ENCODE measurements at places on chromosomes 1 and 21.

- no peak for DNase-seq
Observed at GRCh38 chr1:50793521-50793920, 166.5 kb downstream of the FAF1 start.

DNA sequence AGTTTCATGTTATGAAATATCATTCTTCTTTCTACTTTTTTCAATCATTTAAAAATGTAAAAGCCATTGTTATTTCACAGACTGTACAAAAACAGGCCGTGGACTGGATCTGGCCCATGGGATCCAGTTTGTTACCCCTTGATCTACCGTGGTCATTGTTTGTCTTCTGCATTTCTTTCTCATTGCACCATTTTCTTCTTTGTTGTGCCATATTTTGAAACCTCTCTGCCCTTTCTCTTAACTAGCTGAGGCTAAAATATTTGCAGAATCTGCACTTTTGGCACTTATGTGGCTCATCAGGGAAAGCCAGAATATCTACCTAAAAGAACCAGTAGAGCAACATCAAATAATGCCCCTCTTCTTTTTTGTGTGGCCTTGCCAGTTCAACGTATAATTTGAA is 50.5 kb downstream of the DNAJC6 start:
- DNase-seq, result no peak

- DNase-seq, result no peak
Observed at GRCh38 chr1:243315893-243316292, 60.1 kb downstream of the SDCCAG8 start.

GRCh38 chr1:243917177-243917862 is 67.3 kb upstream of the AKT3 start:
- DNase-seq, result peak; percentile 60

GRCh38 chr1:47898133-47898845 is 98.9 kb downstream of the TRABD2B start:
- no peak for DNase-seq

GRCh38 chr1:204074274-204075138 is 1.6 kb downstream of the SOX13 start:
- no peak for DNase-seq

DNA sequence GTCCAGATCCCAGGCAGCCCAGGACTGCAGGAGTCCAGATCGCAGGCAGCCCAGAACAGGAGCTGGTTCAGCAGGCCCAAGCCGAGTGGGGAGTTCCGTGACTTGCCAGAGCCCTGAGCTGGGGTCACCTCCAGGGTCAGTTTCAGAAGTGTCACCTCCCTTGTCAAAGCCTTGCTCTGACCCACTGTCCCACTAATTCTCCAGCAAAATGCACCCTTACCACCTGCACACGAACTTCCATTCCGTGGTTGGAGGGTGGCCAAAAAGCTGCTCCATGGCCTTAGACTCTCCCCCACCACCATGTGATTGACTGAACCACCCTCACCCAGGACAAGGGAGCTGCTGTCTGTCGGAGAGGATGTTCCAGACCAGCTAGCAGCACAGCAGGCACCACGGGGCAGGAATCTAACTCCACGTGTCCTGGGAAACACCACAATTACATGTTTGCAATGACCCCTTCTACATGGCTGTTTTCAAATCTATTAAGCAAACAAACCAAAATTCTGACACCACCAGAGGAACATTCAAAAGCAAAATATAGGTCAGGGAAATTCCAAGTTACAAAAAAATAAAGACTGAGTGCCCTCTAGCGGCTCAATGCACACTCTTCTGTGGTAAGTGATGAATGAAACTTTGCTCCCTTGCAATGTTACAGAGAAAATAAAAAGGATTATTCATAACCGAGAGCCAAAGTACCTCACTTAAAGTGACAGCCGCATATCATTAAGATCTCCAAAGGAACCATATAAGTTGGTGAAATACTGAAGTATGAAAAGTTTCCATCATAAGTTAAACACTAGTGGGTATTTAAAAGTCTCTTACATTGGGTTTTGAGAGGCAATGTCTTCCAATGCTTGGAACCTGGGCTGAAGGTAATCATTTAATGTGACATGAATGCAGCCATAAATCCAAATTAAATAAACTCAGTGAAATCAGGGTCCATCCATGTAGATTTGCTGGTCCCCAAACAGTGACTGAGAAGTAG is 76.3 kb downstream of the NPHP4 start:
- peak; percentile 25 for DNase-seq

- no peak for DNase-seq
Observed at GRCh38 chr1:98256700-98257099, 335.9 kb upstream of the DPYD start.

- DNase-seq, result no peak
Observed at GRCh38 chr21:28421716-28422524, 570.8 kb downstream of the LTN1 start.

GRCh38 chr1:225554216-225554812 is 98.6 kb downstream of the ENAH start:
- no peak for DNase-seq

GRCh38 chr21:14620152-14620551 is 74.0 kb upstream of the SAMSN1 start:
- DNase-seq, result no peak

DNA sequence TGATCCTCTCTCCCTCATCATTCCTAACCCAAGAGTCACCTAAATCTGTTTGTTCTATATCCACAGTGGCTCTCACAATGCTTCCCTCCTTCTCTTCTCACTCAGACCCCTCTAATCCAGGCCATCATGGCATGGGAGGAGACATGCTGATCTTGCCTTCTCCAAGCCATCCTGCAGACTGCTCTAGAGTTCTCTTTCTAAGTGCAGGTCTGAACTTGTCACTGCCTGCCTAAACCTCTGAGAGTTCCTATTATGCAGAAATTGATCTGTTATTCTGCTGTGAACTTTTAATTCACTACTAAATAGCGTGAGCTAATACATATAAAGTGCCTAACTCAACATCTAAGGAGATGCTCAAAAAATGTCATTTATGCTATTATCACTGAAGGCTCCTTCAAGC is 26.8 kb downstream of the LAMC2 start:
- DNase-seq, result no peak

DNA sequence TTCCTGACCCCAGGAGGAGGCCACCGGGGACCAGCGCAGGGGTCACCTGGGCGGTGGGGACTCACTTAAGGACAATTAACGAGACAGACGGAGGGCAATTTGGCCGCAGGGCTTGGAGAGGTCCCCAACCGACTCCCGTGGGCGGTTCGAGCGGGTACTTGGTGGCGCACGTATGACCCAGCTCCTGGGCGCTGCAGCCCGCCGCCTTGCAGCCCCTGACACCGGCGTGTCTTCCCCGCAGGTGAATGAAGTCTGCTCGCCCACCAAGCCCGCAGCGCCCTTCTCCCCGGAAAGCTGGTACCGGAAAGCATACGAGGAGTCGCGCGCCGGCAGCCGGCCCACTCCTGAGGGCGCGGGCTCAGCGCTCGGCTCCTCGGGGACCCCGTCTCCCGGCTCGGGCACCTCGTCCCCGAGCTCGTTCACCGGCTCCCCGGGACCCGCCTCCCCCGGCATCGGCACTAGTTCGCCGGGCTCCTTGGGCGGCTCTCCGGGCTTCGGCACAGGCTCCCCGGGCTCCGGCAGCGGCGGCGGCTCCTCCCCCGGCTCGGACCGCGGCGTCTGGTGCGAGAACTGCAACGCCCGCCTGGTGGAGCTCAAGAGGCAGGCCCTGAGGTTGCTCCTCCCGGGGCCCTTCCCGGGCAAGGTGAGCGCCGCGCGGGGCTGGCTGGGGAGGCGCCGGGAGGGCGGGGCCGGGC is 1.4 kb downstream of the KIF26B start:
- DNase-seq, result no peak

- no peak for DNase-seq
Observed at GRCh38 chr1:108615544-108615943, 45.3 kb downstream of the HENMT1 start.

GRCh38 chr1:185566995-185567394 is 167.2 kb upstream of the HMCN1 start:
- DNase-seq, result no peak

GRCh38 chr21:41160036-41160435 is 7.9 kb upstream of the BACE2 start:
- no peak for DNase-seq

GRCh38 chr1:210687582-210688279 is 359.0 kb downstream of the HHAT start:
- no peak for DNase-seq

GRCh38 chr1:51189421-51190073 is 46.5 kb upstream of the RNF11 start:
- peak; percentile 45 for DNase-seq

DNA sequence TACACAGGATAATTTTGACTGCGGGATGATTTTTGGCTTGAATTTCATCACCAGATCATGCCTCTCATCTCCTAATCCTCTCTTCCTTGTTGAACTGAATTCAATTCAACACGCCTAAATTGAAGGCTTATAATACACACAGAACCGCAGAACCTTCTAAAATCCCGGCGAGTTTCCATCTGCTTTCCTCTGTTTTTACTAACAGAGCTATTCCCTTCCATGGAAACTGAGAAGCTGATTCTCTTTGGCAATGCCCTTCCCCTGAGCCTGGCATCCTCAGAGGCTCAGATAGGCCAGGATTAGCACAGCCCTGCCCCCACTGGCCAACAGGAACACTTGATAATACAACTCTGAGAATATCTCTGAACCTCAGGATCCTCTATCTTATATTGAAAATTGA is 130.2 kb downstream of the CAPN8 start:
- DNase-seq, result no peak

- no peak for DNase-seq
Observed at GRCh38 chr1:9863371-9863770, 39.6 kb upstream of the CLSTN1 start.

DNA sequence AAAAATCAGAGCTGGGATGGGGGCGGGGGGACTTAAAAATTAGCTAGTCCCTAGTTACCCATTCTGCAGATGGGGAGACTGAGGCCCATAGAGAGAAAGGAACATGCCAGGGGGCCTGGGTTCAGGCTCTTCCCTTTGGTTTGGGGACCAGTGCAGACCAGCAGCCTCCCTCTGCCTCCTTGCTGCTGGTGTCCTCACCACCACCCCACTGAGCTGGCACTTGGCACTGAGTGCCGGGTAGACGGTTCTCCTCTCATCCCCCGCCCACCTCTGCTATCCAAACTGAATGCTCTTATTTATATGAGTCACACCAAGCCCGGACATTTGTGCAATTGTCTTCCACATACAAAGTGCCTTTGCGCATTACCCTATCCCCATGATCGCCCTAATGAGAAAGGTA is 39.2 kb downstream of the CAMK2N1 start:
- DNase-seq, result no peak

DNA sequence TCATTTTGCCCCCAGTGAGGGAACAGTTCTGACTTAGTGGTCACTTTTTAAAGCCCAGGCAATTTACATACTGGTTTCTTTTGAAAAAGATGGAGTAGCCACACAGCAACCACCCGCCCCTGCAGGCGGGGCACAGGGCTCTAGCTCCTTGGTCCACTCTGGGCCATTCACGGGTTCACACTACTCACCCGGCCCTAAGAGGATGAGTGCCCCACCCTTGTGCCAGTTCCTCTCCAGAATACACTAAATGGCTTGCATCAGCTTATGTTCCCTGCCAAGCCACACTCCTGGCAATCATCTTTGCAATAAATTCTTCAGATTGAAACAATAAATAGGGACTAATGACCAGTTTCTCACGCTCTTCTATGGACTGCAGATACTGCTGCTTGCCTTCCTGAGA is 15.7 kb upstream of the ATP13A2 start:
- DNase-seq, result no peak

DNA sequence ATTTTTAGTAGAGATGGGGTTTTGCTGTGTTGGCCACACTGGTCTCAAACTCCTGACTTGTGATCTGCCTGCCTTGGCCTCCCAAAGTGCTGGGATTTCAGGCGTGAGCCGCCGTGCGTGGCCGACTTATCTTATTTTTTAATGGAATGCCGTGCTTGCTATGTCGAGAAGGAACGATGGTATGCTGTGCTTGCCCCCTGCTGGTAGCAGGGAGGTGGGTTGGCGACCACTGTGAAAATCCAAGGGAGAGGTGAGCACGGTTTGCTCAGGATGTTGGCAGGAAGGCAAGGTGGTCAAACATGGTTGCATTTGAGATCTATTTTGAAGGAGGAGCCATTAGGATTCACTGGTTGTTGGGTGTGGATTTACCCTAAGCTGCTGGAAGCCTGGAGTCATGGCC is 45.8 kb upstream of the RCC2 start:
- no peak for DNase-seq

- DNase-seq, result no peak
Observed at GRCh38 chr21:36973986-36974850, 7.7 kb upstream of the HLCS start.

GRCh38 chr1:175693364-175693763 is 50.0 kb downstream of the TNR start:
- no peak for DNase-seq

GRCh38 chr1:42368096-42368795 is 12.3 kb upstream of the RIMKLA start:
- DNase-seq, result no peak

DNA sequence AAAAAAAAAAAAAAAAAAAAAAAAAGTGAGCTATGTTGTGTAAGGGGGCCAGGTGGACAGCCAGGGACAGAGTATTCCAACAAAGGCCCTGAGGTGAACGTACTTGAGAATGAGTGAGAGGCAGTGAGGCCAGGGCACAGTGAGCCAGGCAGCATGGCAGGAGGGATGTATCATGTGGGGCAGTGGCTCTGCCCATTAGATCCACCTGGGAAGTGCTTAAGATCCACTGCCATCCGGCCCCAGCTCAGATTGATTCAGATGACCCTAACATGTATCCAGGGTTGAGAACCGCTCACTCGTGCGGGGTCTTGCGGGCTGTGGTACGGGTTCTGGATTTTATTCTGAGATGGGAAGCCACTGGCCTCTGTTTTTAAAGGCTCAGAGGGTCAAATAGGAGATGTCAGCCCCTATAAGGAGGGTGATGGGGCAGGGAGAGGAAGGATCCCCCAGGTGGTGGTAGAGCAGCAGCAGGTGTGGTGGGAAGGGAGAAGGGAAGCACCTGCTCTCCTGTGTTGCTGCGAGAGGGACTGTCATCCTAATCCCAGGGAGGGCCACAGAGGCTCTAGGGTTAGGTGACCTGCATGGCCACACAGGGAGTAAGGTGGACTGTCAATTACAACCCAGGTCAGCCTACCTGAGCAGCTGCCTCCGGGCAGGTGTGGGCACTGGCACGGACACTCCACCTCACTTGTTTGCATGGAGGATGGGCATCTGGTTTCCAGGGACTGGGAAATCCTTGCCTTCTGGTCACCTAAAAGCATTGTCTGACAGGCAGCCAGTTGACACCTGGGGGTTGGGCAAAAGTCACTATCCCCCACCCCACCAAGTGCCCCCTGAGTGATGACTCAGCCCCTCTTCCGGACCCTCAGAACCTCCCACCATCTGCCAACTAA is 31.6 kb downstream of the CDK18 start:
- DNase-seq, result no peak

DNA sequence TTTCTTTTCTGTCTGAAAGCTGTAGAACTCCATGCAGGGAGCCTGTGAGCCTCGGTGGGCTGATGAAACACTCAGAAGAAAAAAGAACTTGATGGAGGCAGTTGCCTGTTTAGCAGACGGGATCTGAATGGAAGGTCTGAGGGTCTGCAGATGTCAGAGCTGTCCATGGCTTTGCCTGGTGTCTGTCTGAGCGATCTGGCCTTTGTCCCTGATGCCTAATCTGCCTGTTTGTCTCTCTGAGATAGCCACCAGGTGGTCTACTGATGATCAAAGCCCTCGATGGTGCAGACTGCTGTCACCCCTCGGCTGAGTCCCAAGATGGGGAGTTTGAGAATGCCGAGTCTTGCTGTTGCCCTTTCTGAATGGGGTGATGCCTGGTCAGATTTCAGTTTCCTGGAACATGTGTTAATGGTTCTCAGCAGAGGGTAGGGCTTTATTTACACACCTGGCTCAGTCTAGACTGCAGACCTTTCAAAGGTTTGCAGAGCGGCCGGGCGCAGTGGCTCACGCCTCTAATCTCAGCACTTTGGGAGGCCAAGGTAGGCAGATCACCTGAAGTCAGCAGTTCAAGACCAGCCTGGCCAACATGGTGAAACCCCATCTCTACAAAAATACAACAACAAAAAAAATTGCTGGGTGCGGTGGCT is 90.4 kb downstream of the KIF26B start:
- no peak for DNase-seq

All from HFF-Myc (cell line).